ENCODE measurements at places on chromosomes 2 and 18. TPM values are rescaled to one million over a fixed set of nuclear protein-coding genes. Genes with fewer than 3 reads are reported as not detected.

DNA sequence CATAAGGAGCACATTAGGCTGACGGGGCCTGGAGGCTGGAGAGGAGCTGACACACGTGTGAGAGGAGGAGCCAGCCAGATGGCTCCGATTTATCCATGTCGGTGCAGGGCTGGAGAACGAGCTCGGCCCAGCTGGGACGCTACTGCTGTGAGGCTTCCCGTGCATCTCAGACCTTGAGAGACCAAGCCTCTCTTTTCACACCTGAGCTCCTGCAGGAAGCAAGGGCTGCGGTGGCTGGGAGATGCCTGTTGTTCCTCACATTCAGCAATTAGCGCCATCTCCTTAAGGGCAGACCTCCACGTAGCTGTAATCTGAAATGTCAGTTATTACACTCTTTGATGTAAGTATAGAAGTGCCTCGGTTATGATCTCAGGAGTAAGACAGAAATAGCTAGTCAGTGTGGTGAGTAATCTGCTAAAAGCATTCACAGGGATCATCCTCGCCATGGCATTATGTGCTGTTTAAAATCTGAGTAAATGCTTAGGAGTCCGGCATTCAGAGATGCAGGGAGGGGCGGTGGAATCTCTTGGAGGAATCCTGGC is 107.9 kb downstream of the PRKCE start:
- no peak for DNase-seq

- no peak for DNase-seq
Measured at GRCh38 chr2:219947575-219947974, 320.1 kb downstream of the SLC4A3 start.

- no peak for DNase-seq
Measured at GRCh38 chr2:122078451-122078850, 323.0 kb downstream of the TSN start.

DNA sequence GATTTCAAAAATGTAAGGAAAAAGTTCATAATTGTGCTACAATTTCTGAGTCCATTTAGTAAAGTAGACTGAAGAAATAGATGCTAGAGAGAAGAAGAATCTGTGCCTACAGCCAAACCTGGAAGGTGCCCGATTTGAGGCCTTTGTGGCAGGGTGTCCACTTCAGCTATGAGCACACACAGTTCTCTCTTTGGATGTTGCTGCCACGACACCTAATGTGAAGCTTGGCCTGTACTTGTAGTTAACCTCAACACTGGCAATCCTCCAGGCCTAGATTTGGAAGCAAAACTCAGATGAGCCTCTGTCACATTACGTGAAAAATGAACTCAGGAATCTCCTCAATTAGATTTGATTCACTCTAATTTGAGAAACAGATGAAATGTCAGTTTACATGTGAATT is 90.1 kb upstream of the LRP1B start:
- DNase-seq: no peak

LCT gene
- not detected for total RNA-seq

Measured in Caki2 (cell line).